HCT116 (cell line): ENCODE measurements at places on chromosomes 4 and X. TPM values are rescaled to one million over a fixed set of nuclear protein-coding genes. Genes with fewer than 3 reads are reported as not detected.
A peak's percentile ranks its signal among the peaks of the same experiment; 100 is the strongest.

DNA sequence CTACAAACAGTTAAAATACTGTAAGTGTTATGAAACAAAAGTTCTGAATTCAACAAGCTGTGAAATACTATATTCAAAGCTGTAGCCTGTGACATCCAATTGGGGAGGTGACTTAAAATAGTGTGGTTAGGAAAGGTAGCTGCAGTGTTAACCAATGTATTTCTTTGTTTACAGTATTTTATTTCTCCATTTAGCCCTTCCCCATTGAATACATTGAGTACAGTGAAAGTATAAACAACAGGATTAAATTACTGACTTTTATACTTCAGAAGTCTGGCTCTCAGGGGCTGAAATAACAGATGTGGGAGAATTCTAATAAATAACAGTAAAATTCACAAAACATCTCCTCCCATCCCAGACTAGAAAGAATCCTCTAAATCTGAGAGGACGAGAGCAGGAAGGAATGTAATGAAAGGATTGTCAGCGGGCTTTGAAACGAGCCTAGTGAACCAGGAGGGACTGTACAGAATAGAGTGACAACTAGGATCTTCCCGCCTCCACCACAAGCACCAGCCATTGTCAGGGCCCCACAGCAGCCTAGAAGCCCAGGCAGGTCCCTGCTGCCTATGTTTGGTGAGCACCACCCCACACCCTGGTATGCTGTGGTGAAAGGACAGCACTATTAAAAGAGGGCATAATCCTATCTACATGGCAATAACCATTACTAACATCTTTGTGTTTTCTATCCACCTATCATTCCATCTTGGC is 73.7 kb downstream of the SPCS3 start:
- no peak for DNase-seq

DUX4 gene
- not detected for total RNA-seq

DNA sequence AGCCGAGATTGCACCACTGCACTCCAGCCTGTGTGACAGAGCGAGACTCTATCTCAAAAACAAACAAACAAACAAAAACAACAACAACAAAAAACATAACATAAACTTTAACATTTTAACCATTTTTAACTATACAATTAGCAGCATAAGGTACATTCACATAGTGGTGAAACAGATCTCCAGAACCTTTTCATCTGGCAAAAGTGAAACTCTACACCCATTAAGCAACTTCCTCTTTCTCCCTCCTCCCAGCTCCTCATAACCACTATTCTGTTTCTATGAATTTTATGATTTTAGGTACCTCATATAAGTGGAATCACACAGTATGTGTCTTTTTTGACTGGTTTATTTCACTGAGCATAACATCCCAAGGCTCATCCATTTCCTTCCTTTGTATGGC is 103.6 kb downstream of the FAM13A start:
- DNase-seq = no peak

GRCh38 chr4:70518716-70519115 is 347 bp downstream of the AMTN start:
- DNase-seq = no peak

- DNase-seq = no peak
These were observed 232.6 kb upstream of the BOD1L1 start for GRCh38 chr4:13860126-13860525.

DNA sequence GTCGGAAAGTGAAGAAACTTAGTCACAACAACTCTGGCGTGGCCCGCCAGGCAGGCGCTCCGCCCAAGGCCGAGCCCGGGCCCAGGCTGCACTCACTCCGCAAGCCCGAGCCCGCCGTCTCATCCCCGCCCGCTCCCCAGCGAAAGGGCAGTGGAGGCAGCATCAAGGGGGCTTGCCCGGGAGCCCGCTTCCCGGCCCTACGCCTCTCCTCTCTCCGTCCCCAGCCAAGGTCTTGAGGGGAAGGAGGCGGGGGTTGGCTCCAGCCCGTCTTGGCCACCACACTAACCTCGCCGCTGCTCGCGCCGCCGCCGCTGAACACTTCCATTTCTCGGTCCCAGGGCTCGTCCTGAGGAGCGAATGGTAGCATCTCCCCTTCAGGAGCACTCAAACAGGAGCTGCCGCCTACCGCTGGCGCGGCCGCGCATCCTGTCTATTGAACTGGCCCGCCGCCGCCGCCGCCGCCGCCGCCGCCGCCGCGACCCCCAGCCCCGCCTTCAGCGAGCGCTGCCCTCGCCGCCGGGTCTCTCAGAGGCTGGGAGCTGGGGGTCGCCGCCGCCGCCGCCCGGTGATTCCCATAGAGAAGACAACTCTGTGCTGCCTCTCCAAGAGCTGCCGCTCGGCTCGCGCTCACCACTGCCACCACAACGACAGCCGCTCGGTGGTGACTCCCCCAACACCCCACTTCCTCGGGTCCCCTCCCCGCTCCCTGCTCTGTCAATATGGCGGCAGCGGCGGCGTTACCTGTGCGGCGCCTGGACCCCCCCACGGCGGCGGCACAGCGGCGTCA is at the start of gene RPS6KA6:
RPS6KA6 (minus strand) TSS at position 667 of the 787 bp plus-strand sequence; CDS start at position 367, 300 bp downstream.
- DNase-seq = no peak

NDNF gene
- total RNA-seq = 0.22 TPM

SSX3 gene
- not detected for total RNA-seq

DNA sequence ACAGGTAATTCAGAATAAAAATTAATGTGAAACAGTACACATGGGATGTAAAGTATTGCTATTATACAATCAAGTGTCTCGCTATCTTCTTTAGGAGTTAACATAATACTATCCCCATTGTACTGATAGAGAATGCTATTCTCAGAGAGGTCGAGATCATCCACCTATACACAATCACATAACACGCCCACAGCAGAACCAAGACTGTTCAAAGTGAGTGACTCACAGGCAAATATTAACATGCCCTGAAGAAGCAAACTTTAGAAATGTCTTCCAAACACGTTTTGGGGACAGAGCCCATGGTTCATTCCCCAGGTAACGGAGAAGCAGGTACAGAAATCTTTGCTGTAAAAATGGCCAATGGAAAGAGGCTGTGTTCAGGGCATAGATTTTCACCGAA is 50.1 kb upstream of the PHKA2 start:
- DNase-seq = no peak

GRCh38 chr4:186586205-186586604 is 30.8 kb upstream of the MTNR1A start:
- DNase-seq = no peak

CSAG1 gene
- 1.2 TPM for total RNA-seq

ODAPH gene
- not detected for total RNA-seq

- DNase-seq = peak; percentile 47
These were observed 810 bp downstream of the SPRY1 start for GRCh38 chr4:123397144-123398065.
